ENCODE measurements at places on chromosomes 1 and 21.
A peak's percentile ranks its signal among the peaks of the same experiment; 100 is the strongest.

GRCh38 chr1:109539676-109540075 lies at the start of gene GPR61:
GPR61 (plus strand) TSS chr1:109539872; CDS start chr1:109543023, 3,151 bp downstream.
- DNase-seq, result no peak

DNA sequence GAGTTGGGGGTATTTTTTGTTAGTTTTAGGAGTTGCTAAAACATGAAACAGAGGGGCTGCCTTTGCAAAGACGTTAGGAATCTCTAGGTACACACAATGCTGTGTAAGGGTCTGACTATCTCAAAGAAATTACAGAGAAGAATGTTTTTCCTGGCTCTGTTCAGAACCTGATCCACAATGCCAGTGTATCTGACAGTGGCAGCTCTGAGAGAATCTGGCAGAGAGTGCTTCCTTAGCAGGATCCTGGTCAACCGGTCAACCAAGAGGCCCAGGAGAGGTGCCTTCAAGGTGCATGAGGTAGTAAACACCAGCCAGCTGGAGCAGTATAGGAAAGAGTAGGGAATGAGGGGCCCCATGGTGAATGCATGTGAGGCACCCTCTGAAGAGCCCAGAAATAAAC lies 40.9 kb upstream of the RGS1 start:
- no peak for DNase-seq

- DNase-seq, result no peak
Observed at GRCh38 chr1:54397090-54397591, 9.1 kb downstream of the SSBP3 start.

GRCh38 chr1:164614316-164614715 lies 55.3 kb downstream of the PBX1 start:
- DNase-seq, result no peak

DNA sequence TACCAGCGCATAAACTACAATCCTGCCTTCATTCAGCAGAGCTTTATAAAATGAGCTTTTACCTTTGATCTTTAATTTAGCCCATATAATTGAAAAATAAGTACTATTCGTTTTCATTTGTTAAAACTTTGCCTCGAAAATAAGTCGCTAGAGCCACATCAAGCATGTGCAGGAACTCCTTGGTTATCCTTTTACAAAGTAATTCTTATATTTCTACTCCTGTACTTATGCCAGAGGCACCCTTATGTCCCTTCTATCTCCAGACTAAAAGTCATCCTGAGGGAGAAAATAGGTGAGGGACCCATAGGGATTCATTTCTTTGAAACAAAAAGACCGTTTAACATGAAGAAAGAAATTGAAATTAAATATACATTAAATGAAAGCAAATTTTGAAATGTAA lies 278.2 kb upstream of the C1orf105 start:
- DNase-seq, result no peak

- no peak for DNase-seq
Observed at GRCh38 chr1:197222025-197222685, 45.9 kb upstream of the CRB1 start.

DNA sequence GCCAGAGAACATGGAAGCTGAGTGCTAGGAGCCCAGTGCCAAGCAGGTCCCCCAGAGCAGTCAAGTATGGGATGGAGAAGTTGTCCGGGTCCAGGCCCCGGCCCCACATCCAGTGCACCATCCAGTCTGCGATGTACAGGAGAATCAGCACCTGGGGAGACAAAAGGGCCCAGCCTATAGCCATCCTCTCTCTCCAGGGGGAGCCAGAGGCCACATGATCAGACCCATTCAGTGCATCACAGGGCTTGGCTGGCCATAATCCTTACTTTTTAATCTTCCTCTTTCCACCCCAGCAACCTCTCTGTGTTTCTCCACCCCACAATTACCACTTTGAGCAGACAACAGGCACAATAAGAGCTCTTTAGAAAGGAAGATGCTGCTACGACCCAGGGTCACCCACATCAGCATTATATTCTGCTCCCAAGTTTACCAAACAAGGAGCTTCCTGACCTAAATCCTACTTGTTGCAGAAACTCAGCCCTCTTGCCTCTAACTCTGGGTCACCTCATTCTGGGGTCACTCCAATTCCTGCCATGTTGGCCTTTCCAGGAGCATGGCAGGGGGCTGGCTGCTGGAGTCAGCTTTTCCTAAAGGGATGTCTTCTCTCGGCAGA lies 16.4 kb upstream of the RAB29 start:
- DNase-seq, result peak; percentile 33

GRCh38 chr1:229067546-229067945 lies 203.4 kb upstream of the RAB4A start:
- no peak for DNase-seq

GRCh38 chr21:19807201-19807600 lies 1191.0 kb upstream of the NCAM2 start:
- DNase-seq, result no peak

DNA sequence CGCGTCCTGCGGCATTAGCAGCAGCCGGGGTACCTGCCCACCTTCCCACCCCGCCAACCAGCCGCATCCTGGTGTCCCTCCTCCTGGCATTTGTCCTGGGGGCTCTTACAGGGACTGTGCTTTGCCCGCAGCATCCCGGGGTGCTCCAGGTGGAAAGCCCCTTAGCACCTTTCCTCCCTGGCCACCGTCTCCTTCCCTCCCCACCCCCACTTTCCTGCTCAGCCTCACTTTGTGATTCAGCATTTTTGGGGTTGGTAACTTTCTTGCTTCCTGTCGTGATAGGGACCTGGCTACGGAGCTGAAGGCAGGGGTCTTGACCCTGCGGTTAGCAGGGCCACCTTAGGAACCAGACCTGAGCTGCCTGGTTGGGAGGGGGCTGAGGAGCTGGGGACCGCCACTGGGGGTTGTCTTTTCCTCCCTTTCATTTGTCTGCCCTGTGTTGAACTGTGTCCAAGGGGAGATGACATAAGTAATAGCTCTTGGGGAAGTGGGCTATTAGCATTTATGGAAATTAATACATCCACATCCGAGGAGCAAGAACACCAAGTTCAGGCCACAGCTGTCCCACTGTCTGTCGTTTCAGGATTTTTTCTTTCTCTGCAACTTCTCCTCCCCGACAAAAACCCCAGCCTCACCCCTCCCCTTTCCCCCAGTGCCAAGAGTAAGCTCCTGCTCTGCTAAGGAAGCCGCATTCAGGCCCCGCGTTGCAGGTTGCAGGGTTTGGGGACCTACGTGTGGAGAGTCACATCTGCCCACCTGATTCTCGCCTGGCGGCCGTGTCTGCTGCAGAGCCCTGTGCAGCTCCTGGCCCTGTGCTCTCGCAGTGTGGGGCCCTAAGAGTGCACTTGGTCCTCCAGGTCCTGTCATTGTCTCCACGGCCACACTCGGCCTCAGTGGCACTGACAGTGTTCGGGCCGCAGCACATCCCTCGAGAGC lies 1.6 kb upstream of the NPHP4 start:
- DNase-seq, result peak; percentile 23

- DNase-seq, result no peak
Observed at GRCh38 chr1:182301026-182301436, 90.6 kb downstream of the GLUL start.

- DNase-seq, result no peak
Observed at GRCh38 chr1:72435025-72435424, 152.7 kb upstream of the NEGR1 start.

DNA sequence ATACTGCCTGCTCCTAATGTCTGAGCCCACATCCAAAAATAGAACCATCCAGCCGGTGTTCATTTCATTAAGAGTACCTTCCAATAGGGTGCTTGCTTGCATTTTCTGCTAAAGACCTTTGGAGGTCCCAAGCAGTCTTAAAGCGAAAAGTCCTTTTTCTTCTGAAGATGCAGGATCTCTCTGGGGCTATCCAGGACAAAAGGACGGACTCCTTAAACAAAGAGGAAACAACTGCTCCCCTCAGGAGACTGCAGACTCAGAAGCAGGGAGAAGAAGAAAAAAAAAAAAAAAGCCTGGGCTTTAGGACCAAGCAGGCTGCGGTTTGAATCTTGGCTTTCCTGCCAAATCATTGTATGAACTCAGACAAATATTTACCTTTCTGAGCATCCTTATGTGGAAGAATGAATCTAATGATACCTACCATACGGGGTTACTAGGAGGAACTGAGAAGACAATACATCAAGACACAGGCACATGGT lies 204.0 kb downstream of the PLPP3 start:
- no peak for DNase-seq

- no peak for DNase-seq
Observed at GRCh38 chr1:41664861-41665640, 180.6 kb upstream of the EDN2 start.

- no peak for DNase-seq
Observed at GRCh38 chr1:14141656-14142055, 441.7 kb downstream of the PRDM2 start.

DNA sequence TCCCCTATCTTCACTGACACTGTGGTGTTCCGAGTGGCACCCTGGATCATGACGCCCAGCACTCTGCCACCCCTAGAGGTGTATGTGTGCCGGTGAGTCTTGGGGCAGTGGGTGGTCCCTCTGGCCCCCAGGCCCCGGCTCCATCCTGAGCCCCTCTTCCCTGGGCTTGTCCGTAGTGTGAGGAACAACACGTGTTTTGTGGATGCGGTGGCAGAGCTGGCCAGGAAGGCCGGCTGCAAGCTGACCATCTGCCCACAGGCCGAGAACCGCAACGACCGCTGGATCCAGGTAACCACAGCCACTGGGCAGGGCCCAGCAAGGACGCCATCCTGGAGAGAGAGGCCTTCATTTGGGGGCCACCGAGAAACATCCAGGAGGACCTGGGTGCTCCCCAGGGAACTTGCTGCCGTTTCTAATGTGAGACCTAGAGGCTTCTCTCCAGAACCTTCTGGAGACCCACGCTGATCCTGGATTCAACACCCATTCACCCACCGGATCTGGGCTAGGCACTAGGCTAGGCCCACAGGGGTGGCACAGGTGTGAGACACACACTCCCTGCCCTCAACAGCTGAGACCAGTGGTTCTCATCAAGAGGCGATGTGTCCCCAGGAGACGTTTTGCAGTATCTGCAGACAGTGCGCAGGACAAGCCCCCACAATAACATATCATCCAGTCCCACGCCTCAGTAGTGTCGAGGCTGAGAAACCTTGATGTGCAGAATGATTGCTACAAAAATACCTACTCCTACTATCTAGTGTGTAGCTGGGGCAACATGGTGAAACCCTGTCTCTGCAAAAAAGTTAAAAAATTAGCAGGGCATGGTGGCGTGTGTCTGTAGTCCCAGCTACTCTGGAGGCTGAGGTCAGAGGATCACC lies 22.2 kb downstream of the PADI3 start:
- DNase-seq, result no peak

DNA sequence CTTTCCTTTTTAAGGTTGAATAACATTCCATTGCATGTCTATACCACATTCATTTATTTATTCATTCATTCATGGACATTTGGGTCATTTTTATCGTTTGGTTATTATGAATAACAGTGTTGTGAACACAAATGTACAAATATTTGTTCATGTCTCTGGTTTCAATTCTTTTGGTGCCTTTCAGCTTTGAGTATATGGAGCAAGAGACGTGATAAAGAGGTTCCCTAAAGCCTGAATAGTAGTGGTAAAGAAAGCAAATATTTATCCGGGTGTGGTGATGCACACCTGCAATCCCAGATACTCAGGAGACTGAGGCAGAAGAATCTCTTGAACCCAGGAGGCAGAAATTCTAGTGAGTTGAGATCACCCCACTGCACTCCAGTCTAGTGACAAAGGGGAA lies 5.3 kb upstream of the RLF start:
- DNase-seq, result no peak

DNA sequence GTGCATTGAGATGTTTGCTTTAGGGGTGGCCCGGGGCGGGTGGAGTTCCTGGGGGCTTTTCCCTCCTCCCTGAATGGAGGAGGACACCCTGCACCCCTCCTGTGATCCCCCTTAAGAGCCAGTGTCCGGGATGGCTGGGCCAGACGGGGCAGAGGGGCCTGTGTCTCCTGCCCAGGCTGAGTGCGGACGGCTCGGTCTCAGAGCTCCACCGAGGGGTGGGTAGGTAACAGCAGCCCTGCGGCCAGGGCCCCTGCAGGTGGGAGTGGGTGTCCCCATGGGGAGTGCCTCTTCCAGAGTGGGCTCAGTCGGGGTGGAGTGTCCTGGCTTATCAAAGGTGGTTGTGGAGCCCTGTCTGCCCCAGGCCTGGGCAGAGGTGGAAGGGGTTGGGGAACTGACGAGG lies 23.1 kb downstream of the TP73 start:
- DNase-seq, result no peak

DNA sequence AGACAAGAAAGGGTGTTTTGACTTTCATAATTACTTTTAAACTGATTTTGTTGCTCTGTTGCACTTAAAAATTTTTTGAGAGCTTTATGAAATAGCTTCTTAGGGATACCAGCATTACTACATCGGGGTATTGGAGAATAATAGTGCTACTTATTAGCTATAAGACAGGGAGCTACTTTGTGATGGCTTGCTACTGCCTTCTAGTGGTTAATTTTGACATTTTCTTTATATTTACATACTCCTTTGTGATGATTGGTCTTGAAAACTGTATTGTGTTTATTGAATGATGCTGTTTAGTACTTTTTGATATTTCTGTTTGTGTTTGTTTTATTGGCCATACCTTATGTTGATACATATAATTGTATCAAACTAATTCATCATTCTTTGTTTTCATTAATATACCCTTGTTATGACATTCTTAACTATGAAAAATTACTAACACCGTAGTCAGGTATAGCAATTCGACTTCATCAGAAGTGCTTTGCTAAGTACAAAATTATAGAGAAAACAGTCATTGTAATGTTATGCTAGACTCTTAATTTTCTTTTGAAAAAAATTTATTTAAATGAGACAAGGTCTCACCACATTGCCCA lies 85.5 kb downstream of the CLIC4 start:
- no peak for DNase-seq

DNA sequence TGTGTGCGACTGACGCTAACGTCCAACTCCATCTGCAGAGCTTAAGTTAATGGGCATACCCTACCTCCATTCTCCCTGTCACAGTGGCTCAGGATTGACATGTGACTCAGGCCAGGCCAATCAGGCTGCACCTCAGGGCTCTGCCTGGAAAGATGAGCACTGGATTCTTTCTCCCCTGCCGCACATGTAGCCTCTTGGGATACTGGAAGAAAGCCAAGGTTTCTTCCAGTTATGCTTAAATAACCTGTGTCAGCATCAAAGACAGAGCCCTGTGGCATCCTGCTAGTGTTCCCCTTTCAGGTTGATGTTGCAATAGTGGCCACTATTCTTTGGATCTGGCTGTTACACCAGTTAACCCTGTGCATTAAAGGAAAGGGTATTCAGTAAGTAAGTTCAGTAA lies 55.0 kb upstream of the SYT6 start:
- DNase-seq, result no peak

DNA sequence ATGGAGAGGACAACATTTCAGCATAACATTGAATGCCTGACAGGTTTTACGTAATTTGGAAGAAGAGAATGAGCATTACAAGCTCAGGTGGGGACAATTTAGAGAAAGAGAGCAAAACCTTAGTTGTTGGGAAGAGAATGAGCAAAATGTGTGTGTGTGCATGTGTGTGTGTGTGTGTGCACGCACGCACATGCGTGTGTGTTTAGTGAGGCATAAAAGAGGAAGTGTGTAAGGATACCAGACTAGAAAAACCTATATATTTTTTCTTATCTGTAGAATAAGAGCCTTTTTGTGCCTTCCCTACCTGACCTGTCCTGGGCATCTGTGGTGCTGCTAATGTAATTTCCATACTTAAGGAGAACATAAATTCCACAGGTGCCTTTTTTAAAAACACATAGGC lies 99.0 kb upstream of the PLXNA2 start:
- no peak for DNase-seq

Measured in activated T-cell treated with anti-CD3 and anti-CD28 coated beads for 24 hours (primary cell).